ENCODE measurements at places on chromosomes 16 and 17.

DNA sequence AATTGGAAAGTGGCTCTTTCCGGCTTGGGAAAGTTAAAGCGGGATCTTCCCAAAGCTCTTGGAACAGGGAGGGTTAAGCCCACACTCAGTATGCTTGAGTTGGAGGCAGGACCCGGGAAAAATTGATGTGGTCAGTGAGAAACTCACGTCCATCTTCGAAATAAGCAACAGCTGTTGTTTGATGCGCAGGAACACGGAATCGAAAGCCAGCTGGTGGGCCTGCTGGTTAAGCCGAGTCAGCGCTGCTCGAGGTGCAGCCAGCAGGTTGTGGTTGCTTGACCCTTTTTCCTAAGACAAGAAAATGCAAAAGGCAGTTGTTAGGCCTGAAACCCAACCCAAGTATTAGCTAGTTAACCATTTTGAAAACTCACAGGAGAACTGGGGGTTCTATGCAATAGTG is 49.4 kb downstream of the COG7 start:
- no peak for DNase-seq

- no peak for DNase-seq
Observed at GRCh38 chr16:49189286-49189685, 92.4 kb downstream of the CBLN1 start.

DNA sequence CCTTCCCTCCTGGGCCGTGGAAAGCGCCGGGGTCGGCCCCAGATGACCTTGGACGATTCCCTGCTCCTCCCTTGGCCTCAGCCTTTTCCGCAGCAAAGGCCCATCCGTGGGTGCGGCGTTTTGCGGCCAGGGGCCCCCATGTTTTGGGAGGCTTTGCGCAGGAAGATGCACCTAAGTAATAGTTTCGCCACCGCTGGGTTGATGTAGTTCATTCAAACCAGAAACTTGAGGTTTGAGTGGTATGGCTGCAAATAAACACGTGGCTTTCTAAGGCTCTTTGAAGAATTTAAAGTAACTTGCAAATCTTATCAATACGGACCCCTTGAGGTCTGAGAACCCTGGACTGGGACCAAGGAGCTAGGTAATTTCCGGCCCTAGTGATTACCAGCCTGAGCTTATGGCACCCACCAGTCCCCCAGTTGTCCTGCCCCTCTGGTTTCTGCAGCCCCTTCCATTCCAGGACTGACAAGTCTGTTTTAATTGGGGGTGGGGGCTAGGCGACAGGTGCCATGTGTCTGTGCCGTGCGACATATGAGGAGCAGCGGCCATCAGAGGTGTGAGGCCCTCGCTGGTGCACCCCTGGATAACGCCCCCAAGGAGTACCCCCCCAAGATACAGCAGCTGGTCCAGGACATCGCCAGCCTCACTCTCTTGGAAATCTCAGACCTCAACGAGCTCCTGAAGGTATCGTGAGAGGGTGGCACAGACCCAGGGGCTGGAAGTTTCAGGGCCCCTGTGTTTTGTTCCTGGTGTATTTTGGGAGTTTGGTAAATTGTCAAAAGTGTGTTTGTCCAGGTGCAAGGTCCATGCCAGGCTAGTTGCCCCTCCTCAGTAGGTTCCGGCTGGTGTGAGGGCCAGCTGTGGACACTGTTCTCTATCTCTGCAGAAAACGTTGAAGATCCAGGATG is 834 bp downstream of the MRPL12 start:
- DNase-seq, result no peak

DNA sequence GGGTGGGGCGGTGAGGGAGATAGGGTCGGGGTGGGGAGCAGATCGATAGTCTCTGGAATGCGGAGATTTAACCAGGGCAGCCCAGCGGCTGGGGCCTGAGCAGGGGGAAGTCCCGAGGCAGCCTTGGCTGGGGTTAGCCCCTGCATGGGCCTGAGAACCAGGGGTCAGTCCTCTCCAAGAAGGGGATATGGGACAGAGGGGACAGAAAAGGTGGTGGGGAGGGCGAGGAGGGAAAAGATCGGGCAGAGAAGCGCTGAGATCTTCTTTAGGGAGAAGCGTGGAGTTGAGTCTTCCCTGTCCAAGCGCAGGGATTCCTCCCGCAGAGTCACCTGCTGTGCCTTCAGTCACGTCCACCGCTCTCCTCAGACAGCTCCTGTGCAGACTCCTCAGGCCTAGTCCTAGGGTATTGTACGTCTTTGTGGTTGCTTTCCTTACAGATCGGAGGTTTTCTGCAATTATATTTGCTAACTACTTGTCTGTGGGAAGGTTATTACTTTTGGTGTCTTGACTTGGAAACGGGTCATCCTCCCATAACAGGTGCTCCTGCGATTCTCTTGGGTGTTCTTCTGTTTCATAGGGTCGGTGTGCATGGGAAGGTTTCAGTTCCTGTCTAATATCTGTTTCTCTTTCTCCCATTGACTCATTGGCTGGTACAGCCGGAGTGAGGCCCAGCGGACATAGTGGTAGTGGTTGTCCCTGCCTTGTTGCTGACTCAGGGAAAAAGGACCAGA is 952 bp downstream of the CD300A start:
- peak; percentile 61 for DNase-seq

DNA sequence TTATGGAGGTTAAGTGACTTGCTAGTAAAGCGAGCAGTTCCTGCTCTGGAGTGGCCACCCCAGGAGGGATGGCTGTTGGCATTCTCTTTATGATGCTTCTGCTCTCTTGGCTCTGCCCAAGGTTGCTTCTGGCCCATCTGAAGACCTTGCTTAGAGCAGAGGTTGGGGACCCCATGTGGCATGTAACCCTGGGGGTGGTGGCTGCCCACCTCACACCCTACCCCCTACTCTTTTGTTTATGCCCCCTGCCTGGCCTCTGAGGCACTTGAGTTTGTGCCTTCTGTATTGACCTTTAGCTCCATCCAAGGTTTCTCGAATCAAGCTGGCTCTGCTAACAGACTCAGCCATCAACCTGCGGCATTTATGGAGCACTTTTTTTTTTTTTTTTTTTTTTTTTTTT is 214.6 kb downstream of the MSI2 start:
- DNase-seq, result no peak

DNA sequence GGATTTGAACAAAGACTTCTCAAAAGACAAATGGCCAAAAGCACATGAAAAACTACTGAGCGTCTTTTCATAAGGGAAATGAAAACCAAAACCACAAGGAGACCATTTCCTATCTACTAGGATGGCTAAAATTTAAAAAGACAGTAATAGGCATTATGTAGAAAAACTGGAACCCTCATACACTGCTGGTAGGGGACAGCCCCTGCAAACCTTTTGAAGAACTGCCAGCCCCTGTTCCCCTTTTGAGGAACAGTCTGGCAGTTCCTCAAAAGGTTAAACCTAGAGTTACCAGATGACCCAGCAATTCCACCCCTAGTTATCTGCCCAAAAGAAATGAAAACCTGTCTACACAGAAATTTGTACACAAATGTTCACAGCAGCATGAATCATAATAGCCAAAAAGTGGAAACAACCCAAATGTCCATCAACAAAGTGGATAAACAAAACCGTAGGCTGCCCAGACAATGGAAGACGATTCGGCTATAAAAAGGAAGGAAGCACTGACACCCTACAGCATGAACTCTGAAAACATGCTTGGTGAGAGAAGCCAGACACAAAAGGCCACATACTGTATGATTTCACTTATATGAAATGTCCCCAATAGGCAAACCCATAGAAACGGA is 22.9 kb downstream of the CDIP1 start:
- peak; percentile 85 for DNase-seq

DNA sequence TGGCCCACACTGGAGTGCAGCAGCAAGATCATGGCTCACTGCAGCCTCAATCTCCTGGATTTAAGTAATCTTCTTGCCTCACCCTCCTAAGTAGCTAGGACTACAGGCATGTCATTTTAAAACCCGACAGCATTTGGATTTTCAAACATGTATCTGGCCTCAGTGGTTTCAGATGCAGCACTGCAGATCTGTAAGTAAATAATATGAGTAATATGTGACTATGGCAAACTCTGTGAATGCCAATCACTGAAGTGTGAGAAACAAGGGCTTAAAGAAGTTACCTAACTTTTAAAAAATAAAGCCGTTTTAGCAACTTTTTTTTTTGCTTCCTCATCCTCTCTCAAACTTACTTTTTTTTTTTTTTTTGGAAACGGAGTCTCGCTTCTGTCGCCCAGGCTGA is 11.9 kb downstream of the CEP20 start:
- DNase-seq, result no peak

GRCh38 chr16:71426880-71427615 is 14.8 kb downstream of the TLE7 start:
- DNase-seq, result no peak

DNA sequence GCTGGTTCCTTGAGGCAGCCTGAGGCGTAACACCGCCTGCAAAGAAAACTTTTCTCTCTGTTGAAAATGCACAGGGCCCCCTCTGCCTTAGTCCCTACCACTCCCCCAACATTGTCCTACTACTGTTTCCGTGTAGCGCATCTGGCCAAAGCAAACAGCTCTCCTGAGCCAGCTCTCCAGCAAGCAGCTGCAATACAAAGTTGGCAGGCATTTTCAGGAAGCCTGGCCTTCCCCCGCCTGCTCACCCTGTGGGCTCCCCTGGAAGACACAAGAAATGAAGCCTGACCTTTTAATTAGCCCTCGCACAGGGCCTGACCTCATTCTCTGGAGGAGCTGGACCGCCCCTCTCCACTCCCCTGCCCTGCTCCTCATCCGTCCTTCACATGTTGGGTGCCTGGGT is 66.7 kb downstream of the SOX9 start:
- DNase-seq, result no peak

DNA sequence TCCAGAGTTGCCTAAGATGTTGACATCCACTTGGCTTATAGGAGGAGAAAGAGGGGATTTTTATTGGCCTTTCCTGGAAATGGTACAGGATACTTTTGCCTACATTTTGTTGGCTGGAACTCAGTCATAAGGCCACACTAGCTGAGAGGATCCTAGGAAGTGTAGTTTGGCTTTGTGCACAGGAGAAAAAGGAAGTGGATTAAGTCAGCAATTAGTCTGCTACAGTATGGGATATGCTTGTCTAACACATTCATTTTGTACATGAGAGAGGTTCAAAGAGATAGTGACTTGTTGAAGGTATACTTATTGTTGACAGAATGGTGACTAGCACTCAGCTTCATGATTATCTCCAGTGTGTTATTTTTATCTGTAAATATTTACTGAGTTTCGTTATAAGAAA is 10.3 kb downstream of the UTP18 start:
- DNase-seq, result peak; percentile 91

DNA sequence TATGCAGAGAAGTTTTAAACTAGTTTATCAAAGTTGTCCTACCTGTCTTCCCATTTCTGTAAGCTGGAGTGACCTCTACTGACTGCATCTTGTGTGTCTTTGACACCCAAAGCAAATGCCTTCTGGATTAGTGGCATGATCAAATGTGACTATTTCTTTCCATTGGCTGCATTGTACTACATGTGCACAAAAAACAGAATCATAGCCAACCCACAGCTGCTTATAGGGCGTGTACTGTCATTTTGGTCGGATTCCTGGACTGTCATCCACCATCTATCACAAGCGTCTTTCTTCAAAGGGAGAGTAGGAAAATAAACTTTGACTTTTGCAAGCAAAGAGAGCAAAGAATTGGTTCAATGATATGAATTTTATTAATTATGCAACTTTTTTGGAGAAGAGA is 310.6 kb downstream of the MAP2K6 start:
- no peak for DNase-seq

- no peak for DNase-seq
Observed at GRCh38 chr17:80813318-80813717, 178.3 kb upstream of the CHMP6 start.

DNA sequence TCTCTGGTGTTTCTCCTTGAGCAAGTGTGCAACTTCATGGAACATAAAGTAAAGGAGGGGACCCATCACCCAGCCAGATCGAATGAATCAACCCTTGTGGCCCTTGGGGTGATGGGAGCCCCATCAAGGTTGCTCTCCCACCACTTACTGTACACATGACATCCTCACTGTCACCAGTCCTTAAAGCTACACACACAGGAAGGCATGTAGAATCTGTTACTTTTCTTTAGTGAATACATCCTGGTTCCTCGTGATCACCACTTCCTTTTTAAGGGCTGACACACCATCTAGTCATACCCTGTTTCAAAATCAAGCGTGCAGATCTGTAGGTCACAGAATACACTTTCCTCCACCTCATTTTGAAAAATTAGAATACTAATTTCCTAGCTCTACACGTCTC is 22.6 kb upstream of the MPHOSPH6 start:
- peak; percentile 95 for DNase-seq

DNA sequence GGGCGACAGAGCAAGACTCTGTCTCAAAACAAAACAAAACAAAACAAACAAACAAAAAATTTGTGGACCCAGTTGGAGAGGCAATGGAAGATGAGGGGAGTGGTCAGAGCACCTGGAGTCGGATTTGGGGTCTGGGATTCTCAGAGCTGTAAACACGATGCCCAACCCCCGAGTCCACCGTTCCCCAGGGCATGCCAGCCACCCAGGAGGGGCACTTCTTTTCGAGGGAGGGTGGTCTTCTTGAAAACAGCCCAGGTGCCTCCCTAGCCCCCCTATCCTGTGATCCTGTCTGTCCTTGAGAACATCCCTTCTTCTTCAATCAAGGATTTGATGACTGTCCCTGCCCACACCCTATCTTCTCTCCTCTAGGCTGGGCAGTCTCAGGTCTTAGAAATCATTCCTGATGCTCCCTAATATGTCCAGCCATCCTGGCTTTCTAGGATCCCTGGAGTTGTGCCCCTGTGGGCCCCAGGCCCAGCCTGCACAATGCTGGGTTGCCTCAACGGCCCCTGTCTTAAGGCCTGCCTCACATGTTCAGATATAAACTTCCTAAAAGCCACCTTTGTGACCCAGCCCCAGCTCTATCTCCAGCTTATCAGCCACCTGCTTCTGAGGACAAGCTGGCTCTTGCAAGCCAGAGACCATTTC is 3.1 kb upstream of the SLC13A2 start:
- no peak for DNase-seq

- DNase-seq, result no peak
Observed at GRCh38 chr17:33234930-33235685, 58.0 kb downstream of the ASIC2 start.

DNA sequence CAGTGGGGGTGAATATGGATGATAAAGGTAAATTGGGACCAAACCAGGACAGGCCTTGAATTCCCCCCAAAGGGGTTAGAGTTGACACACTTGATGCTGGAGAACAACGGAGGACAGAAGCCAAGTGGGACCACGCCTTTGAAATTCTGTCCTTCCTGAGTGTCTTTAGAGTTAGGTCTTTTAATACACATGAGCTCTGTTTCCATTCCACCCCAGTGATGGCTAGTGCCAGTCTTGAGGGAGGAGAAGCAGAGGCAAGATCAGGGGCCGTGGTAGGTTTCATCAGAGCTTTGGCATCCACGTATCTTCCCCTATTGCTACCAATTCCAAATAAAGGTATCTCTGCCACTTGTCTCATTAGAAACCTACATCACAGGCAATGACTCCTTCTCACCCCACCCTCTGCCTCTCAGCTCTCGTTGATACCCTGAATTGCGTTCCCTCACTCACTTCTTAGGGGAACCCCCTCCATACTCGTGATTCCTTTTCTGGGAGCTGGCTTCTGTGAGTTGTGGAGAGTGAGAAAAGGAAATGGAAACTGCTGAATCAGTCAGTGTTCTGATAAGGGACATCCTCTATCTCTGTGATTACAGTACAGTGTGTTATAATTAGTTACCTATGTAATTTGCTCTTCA is 2.4 kb upstream of the CCL3L1 start:
- peak; percentile 95 for DNase-seq

GRCh38 chr17:49524473-49525359 is 29.6 kb downstream of the NGFR start:
- DNase-seq, result no peak

Data from inflammatory macrophage treated with lipopolysaccharide for 1 hour (primary cell).